Ascending aorta (tissue), 2 donors: ENCODE measurements at places on chromosomes 3 and 15.
A peak's percentile ranks its signal among the peaks of the same experiment; 100 is the strongest.

DNA sequence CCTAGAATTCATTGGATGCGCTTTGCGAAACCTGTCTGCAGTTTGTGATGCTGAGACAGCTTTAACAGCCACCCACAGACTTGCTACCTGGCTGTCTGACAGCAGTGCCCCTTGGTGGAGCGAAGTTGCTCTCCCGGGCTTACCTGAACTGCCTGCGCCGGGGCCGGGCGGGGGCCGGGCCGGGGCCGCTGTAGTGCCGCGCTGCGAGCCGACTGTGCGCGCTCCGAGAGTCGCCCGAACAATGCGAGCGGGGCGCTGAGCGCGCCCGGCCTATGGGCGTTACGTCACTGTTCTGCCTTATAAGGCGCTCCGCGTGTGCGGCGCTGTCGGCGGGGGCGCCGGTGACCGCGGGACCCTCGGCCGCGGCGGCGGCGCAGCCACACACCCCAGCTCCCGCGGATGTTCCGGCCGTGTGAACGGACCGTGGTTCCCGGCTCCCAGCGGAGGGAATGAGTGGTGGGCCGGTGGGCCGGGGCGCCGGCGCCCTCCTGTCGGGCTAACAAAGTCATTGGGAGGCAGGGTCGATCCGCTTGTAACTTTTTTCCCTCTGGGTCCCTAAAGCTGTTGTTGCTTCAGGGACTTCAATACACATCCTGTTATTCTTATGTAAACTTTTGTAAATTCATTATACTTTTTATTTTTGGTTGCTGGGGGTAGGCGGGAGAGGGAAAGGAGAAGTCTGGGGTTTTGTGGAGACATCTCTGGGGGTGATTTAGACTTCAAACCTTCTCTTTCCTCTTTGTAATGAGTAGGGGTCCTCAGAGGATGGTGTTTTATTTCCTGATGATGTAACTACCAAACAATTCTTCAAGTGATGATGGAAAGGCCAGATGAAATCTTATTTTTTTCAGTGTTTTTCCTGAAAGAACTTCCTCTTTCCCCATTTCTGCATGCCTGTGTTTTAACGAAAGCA lies 58.5 kb downstream of the CMSS1 start:
- DNase-seq, result peak; percentile 39

- no peak for DNase-seq
These were observed 65.1 kb downstream of the GOLIM4 start for GRCh38 chr3:168030577-168030976.

DNA sequence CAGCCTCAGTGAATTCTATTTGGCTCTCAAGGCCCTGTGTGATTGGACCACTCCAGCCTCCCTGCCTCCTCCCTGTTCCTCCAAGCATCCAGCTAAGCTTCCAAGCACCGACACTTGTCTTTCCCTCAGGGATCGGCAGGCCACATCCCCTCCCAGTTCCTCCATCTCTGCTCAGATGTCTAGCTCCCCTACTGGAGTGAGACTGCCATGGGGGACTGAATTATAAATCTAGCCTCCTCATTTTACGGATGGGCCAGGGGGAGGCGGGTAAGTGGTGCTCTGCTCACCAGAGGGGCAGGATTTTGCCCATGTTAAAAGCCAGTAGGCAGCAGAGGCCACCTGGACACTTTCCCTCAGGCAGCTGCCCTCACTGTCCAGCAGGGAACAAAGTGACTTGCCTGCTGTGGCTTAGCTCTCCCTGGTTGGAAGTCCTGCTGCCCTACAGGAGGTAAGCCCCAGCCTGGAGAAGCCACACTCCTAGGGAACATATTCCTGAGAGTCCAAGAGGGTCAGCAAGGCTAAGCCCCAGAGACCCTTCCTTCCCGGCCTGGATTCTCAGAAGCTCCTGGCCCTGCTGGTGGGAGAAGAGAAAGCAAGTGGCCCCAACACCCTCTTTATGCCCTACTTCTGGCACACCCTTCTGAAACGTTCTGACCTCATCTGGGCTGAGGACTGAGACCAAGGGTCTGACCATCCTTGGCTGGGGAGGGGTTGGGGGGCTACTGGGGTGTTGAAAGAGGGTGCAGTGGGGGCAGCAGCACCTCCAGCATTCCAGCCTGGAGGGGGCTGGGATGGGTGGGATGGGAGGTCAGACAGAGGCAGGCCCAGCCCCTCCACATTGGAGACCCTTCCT lies 9.1 kb upstream of the HHATL start:
- DNase-seq, result no peak

- no peak for DNase-seq
These were observed 615.3 kb downstream of the ZBBX start for GRCh38 chr3:166764698-166765318.

GRCh38 chr3:98823791-98824190 lies 60.7 kb downstream of the ST3GAL6 start:
- DNase-seq, result no peak

DNA sequence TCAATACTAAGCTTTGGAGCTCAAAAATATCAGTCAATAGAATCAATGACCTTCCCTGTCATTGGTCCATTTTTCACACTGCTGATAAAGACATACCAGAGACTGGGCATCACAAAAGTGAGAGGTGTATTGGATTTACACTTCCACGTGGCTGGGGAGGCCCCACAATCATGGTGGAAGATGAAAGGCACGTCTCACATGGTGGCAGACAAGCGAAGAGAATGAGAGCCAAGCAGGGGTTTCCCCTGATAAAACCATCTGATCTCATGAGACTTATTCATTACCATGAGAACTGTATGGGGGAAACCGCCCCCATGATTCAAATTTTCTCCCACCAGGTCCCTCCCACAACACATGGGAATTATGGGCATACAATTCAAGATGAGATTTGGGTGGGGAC lies 81.9 kb downstream of the ANXA2 start:
- no peak for DNase-seq

GRCh38 chr15:86653344-86654197 lies 573.9 kb downstream of the AGBL1 start:
- DNase-seq, result no peak

- no peak for DNase-seq
These were observed 73.4 kb downstream of the SLC6A11 start for GRCh38 chr3:10889206-10889960.

GRCh38 chr3:151015767-151016477 lies 43.4 kb upstream of the CLRN1 start:
- DNase-seq, result no peak

- DNase-seq, result no peak
These were observed 68.1 kb upstream of the LPP start for GRCh38 chr3:188085584-188086560.
